ENCODE measurements at places on chromosomes 13 and 19. TPM values are rescaled to one million over a fixed set of nuclear protein-coding genes. Genes with fewer than 3 reads are reported as not detected.

GRCh38 chr13:68509734-68510621, 1279.8 kb upstream of the PCDH9 start:
- DNase-seq, result no peak

DNA sequence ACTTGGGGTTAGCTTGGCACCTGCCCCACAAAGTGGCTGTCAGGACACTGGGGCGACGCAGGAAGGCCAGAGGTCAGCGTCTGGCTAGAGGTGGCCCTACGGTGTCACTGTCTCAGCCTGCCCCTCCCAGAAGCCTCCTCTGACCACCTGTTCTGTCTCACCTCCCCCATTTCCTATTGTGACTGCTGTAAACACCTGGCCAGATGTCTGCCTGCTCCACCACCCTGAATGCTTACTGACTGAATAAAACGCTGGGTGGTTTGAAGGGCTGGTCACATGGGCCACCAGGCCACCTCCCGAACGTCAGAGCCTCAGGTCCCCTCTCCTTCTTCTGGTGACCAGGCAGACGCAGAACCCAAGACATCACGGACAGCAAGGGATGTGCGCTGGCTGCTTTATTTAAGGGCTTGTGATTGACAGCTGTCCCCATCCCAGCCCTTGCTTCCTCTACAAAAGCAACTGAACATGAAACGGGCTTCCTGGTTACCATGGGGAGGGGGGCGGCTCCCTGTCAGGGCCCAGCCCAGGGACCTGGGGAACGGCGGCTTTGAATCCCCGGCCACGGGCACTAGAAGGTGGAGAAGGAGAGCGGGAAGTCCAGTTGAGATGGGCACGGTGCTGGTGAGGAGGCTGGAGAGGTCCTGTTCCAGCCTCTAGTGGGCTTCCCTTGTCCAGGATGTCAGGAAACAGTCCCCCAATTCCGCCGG, 6.2 kb downstream of the ELOF1 start:
- DNase-seq, result no peak

DNA sequence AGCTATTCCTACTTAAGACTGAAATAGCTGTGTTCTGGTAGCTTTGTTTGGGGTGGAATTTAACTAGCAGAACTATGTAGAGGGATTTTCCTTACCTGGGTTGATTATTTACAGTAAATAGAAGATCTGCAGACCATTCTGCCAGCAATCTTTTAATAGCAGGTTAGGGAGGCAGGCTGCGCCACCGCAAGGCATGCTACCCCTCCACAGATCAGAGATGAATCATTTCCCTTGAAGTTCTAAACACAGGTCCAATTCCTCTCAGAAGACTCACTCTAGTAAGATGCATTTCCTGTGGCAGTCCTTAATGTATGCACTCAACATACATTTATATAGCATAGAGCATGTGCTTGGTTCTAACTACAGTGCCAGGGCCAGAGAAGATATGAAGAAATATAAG, 109.0 kb downstream of the TNFRSF19 start:
- DNase-seq, result no peak

- DNase-seq, result no peak
Observed at GRCh38 chr13:102609696-102610095, 12.9 kb downstream of the TPP2 start.

GRCh38 chr19:44282846-44283245, 22.0 kb downstream of the ZNF235 start:
- DNase-seq, result no peak

DNA sequence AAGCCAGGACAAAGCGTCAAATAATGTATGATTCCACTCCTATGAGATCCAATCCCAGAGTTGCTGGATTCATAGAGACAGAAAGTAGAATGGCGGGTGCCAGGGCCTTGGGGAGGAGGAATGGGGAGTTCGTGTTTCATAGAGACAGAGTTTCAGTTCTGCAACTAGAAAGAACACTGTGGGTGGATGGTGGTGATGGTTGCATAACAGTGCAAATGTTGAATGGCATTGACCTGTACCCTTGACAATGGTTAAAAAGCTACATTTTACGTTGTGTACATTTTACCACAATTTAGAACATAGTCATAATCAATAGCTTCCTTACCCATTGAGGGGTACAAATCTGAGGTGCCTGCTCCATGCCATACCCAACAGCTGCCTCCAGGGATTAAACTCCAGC, 33.4 kb downstream of the MBD3L2B start:
- no peak for DNase-seq

DNA sequence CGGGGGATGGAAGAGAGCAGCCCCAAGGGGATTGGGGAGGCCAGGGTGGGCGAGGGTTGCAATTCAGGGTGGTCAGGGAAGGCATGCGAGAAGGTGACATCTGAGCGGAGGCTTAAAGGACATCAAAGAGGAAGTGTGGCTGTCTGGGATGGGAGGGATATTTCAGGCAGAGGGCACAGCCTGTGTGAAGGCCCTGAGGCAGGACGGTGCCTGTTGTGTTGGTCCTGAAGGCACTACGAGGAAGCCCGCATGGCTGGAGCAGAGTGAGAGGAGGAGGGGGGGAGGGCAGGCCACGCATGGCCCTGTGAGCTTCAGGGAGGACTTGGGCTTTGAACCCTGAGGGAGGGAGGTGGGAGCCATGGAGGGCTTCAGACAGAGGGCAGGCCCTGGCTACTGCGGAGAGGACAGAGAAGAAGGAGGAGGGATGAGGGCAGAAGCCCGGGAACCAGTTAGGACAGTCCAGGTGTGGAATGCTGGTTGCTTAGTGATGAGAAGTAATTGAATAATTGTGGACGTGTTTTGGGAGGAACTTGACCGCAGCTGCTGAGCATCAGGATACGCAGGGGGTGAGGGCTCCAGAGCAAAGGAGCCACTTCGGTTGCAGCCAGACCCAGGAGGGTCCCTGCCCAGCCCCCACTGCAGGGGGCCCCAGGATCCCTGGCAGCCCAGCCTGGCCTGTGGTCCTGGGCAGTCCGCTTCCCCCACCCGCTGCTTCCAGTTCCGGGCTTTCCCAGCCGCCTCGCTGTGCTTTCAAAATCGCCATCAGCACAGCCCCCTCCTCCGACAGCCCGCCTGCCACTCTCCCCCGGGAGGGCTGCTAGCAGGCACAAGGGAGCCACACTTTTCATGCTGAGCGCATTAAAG, 6.2 kb downstream of the TLE6 start:
- no peak for DNase-seq

DNA sequence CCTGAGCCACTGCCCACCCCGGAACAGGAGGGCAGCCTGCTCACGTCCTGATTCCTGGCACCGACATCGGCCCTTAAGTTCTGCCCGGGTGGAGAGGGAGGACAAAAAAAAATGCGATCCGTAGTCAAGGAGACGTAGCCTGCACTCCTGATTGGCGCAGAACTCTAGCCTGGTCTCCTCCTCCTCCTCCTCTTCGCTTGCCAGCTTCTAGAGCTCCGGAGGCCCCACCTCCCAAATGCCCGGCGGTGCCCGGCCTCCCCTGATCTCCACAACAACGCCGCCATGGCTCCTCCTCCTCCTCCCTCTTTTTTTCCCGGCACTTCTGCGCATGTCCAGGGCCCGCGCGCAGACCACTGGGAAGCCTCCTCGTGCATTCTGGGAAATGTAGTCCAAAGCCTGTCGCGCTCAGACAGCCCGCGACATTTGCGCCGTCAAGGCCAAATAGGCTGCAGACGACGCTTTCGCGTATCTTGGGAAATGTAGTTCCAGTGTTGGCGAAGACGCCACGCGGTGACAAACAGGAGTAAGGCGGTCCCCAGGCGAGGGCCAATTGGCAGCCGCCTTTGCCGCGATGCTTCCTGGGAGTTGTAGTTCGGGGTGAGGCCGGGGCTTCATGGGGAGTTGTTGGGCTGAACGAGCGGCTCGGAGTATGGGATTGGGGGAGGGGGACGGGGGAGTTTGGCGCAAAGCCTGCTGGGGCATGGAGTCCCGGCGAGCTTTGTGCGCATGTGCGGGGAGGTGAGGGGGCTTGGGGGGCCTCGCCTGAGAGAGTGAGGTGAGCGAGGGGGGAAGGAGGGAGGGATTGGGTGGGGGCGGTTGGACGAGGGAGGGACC, at the start of gene ZNF444:
ZNF444 (plus strand) TSS at position 705 of the 834 bp plus-strand sequence. CDS start 5,625 bp downstream, outside the sequence.
- DNase-seq, result peak; percentile 99

DNA sequence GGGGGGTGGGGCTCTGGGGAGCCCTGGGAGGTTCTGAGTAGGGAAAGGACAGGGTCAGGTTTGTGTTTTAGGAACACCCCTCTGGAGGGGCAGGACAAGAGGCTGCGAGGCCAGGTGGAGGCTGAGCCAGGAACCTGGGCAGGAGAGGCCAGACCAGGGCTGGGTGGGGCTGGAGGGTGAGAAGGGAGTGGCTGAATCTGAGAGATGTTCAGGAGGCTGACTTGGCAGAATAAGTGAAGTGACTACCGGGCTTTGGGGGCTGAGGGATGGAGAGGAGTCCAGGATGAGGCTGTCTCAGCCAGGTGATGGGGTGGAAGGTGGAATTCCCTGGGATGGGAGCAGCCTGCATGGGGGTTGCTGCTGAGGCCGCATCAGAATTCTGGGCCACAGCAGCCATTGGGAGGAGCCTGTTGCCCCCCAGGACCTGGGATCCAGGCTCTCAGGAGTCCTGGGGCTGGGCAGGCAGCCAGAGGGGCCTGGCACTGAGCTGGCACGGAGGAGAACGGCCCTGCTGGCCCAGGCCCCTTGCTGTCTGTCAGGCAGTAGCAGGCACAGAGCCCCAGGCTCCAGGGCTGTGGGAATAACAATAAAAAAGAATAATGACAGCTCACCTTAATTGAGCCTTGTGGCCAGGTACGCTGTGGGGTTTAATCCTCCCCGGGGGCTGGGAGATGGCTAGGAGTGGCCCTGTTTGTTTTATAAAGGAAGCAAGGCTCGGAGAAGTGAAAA, 3.3 kb downstream of the PPP5C start:
- no peak for DNase-seq

GRCh38 chr19:56147307-56147706, 6.2 kb downstream of the ZNF444 start:
- no peak for DNase-seq

- DNase-seq, result no peak
Observed at GRCh38 chr19:6498294-6499036, 3.6 kb downstream of the TUBB4A start.

GRCh38 chr19:42068756-42069571, 1.0 kb downstream of the GRIK5 start:
- DNase-seq, result no peak

GRCh38 chr19:31671411-31672035, 322.3 kb upstream of the TSHZ3 start:
- DNase-seq, result no peak

- no peak for DNase-seq
Observed at GRCh38 chr13:43157796-43158195, 134.4 kb downstream of the DNAJC15 start.

- DNase-seq, result no peak
Observed at GRCh38 chr13:50319635-50320255, 304.5 kb downstream of the KCNRG start.

DNA sequence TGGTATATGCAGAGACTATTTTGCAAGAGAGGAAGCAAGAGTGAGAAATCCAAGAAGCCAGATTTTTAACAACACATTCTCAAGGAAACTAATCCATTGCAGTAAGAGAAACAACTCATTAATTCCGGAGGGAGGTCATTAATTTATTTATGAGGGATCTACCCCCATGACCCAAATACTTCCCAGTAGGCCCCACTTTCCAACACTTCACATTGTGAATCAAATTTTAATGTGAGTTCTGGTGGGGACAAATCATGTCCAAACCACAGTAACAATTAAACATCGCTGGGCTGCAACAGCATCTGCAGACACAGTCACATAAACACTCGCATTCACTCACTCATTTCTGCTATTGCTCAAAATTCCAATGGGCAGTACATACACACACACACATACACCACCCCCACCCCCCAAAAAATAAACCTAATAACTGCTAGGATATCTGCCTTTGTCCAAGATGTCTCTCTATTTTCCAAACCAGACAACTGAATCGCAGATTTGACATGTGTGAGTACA, 1483.7 kb downstream of the PCDH9 start:
- no peak for DNase-seq

FXYD1 gene
- total RNA-seq, result 1.4 TPM

IGFL2 gene
- 1.0 TPM for total RNA-seq

CADM4 gene
- 0.66 TPM for total RNA-seq

LAIR1 gene
- 2.9 TPM for total RNA-seq

OVOL3 gene
- not detected for total RNA-seq

EFNA2 gene
- not detected for total RNA-seq

CACNA1A gene
- total RNA-seq, result 0.70 TPM

FFAR3 gene
- 5.1 TPM for total RNA-seq

Measured in activated naive CD4-positive, alpha-beta T cell treated with anti-CD3 and anti-CD28 coated beads, Interleukin-2, amount 50 U/mL, for 72 hours (primary cell).